ENCODE measurements at places on chromosomes 12 and 14.
A peak's percentile ranks its signal among the peaks of the same experiment; 100 is the strongest.

DNA sequence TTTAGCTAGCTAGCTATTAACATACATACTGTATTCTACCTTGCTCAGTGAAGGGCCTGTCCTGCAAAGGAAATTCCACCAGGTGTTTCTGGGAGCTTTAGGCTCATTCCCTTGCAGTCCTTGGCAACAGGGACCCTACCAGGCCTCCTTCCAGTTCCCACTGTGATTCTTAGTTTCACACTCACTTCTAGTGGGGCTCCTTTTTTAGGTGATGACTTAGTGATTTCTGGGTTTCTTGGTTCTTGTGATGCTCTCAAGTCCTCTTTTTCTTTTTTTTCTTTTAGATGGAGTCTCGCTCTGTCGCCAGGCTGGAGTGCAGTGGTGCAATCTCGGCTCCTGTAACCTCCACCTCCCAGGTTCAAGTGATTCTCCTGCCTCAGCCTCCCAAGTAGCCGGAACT is 10.4 kb upstream of the STRN3 start:
- no peak for DNase-seq

DNA sequence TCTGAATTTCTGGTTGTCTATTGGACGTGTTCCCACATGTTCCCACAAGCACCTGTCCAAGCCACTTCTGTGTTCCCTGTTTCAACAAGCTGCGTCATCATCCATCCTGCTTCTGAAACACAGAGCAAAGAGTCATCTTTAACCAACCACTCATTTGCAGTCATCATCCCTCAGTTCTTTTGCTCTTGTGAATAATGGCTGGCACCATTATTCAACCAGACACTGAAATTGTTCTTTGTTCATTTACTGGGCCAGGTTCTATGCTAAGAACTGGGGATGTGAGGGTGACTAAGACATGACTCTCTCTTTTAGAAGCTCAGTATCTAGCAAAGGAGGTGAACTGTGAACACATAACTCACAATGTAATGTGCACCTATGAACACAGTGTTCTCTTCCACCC is 40.7 kb upstream of the ANO4 start:
- DNase-seq, result no peak

GRCh38 chr12:94805749-94806529 is 155.6 kb upstream of the TMCC3 start:
- DNase-seq, result no peak

DNA sequence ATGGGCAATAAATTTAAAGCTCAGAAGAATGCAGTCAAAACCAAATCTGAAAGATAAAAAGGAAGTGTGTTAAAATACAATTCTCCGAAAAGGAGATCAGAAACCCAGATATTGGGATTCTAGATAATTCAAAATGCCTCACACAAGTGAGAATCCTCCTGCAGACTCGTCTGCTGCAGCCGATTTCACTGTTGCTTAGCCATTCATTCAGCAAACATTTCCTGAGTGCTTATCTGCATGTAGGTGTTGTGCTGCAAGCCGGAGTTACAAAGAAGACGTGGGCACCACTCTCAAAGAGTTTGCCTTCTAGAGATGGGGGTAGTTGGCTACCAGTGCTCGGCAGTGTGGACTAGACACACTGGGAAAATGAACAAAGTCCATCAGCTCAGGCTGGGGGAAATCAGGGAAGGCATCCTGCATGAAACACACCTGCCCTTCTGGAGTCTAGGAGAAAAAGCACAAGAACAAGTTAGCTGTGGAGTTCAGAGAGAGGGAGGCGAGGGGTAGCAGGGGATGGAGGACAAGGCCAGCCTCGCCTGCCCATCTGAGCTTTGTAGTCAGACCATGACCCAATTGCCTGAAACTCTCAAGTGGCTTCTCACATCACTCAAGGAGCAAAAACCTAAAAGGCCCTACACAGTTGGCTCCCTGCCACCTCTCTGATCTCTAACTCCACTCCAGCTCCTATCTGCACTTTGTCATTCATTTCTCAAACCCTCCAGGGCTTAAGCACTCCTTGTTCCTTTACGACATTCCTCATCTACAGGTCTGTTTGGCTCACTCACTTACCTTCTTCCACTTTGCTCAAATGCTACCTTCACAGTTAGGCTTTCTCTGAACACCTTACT is 310.0 kb upstream of the DDHD1 start:
- DNase-seq, result no peak

DNA sequence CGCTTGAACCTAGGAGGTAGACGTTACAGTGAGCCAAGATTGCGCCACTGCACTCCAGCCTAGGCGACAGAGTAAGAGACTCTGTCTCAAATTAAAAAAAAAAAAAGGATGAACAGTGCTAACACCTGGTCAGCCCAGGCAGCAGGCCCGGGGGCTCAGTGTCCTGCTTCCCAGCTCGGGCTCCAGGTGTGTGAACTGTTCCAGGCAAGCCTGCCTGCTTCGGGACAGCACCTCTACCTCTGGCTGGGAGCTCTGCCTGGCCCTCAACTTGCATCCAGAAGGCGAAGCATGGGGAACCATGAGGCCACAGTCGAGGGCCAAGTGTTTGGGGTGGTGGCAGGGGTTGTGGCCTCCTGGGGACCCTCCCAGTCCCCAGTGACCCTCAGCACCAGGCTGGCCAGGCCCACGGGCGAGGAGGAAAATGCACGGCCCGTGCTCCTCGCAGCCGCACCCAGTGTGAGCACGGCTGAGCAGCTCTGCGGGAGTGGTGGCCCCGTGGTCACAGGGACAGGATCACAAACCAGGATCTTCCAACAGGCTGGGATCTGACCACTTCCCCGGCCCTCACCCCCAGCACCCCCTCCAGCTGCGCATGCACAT is 15.5 kb downstream of the CDCA4 start:
- DNase-seq, result no peak

GRCh38 chr12:49891476-49891875 is 12.2 kb downstream of the FAIM2 start:
- no peak for DNase-seq

- no peak for DNase-seq
These were observed 29.0 kb upstream of the A2M start for GRCh38 chr12:9144730-9145106.

DNA sequence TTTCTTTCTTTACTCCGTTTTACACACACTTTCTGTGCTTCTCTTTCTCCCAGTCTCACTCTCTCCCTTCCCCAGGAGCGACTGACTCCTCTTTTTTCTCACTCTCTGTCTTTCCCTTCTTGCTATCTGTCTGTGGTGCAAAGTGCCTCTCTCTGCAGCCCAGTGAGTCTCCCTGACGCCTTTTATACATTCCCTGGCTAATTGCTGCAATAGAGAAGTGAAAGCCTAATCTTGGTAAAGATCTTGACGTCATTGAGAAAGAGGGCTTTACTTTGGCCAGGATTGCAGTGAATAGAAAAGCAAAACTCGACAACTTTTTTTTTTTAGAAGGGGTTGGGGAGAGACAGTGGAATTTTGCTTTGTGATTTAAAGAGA is 706 bp upstream of the DIO2 start:
- DNase-seq, result no peak

GRCh38 chr12:75479963-75480461 is 543 bp upstream of the GLIPR1 start:
- DNase-seq, result peak; percentile 41

- peak; percentile 11 for DNase-seq
These were observed 421.7 kb downstream of the VRK1 start for GRCh38 chr14:97218691-97219430.

- DNase-seq, result no peak
These were observed 75.5 kb downstream of the FBXL14 start for GRCh38 chr12:1518591-1519516.

DNA sequence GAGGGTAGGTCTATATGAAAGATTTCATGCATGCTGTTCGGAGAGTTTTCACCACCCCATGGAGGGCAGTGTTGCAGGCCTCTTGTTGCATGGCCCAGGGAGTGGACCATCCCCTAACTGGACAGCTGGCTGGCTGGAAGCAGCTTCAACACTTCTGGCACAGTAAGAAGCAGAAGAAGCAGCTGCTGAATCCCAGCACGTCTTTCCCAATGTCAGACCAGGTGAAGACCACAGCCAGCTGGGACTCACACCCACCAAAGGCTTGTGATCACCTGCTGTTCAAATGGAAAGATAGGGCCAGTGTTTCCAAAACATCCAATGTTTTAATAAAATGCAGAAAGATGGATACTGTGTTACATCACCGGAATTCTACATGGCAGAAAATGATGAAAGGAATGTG is 1423.6 kb downstream of the AACS start:
- no peak for DNase-seq
